NCI-H1048 (cell line): ENCODE measurements at places on chromosomes 2 and 18.

GRCh38 chr2:64463781-64464180, 9.8 kb downstream of the LGALSL start:
- no peak for DNase-seq

GRCh38 chr2:66472225-66472843, 37.4 kb downstream of the MEIS1 start:
- no peak for DNase-seq

- DNase-seq: no peak
These were observed 1129.4 kb downstream of the TSN start for GRCh38 chr2:122884889-122885288.

GRCh38 chr18:74139888-74140287, 7.7 kb downstream of the FBXO15 start:
- no peak for DNase-seq

- no peak for DNase-seq
These were observed 31.1 kb downstream of the HDAC4 start for GRCh38 chr2:239369631-239370161.

- no peak for DNase-seq
These were observed 40.5 kb upstream of the EFHD1 start for GRCh38 chr2:232592772-232593395.
